ENCODE measurements at places on chromosomes 5 and 9.

DNA sequence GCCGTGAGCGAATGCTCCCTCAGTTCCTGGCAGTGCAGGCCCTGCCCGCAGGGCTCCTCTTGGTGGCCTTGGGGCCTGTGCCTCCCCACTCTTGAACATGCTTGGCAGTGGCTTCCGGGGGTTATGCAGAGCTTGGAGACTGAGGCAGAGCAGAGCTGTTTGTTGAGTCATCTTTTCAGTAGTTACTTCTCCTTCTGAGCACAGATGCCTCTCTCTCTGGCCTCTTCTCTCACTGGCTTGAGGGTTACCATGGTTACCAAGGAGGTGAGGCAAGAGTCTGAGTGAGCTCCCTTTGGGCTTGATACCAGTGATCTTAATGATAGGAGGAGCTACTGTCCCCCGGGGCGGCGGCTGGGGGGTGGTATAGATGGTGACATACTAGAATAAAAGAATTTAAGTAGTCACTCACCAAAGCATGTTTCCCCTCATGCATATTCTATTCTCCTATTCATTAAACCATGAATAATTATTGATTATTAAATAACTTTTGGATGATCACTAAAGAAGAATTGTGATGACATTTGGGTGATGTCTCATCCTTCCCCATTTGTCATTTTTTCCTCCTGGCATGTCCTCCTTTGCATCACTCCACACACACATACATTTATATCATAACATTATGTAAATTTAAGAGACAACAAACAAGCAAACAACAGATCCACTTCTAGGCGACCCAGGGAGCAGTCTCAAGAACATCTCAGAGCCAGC is 111.1 kb downstream of the ARHGAP26 start:
- DNase-seq, result peak; percentile 0

DNA sequence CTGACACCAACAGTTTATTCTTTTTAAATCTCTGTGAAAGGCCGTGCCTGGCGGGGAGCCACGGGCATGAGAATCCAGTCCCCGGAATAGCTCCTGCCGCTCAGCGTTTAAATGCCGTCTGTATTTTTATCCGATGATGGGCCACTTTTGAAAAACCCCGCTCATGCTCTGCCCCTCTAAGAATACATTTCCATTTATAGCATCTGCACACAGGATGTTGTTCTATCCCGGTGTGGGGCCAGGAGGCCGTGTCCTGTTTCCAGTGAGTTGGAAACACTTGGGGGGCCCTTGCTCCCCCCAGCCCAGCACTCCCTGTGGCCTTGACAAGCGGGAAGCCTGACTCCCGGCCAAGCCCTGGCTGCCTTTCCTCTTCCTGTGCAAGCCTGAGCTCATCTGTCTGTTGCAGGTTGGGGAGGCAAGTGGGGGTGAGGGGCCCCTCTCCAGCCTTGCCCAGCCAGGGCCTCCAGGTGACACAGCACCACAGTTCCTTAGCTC is 39.0 kb downstream of the ERGIC1 start:
- DNase-seq, result no peak

- DNase-seq, result no peak
These were observed 87.5 kb downstream of the CAMK4 start for GRCh38 chr5:111311666-111312065.

DNA sequence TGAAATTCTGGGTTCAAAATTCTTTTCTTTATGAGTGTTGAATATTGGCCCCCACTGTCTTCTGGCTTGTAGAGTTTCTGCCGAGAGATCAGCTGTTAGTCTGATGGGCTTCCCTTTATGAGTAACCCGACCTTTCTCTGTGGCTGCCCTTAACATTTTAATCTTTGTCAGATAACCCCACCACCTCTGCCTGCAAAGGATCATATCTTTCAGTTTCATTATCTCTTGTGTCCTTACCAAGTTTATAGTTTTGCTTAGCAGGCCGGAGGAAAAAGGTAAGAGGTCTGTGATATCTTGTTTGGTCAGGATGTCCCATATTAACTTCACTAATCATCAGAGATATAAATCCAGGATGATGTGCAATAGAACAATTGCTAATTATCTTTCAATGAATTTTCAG is 970.2 kb upstream of the TYRP1 start:
- DNase-seq, result no peak

DNA sequence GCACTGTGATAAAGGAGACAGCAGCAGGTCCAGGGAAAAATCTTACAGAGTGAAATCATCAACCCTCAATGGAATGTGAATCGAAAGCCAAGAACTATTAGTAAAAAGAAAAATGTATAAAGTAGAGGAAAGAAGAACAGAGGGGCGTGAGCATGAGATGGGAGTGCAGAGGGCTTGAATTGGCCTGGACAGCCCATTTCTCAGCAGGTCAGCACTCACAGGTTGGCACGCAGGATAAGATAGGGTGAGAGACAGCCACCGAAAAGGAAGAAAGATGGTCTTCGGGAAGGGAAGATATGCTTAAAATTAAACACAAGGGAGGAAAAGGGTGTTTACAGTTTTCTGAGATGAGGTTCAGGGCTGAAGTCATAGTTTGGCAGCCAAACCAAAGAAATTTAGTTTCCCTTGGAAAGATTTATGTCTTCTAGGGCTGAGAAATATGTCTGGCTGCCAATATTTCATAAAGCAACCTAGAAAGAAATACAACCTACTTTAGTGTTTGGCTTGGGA is 524.7 kb downstream of the SPATA31D1 start:
- no peak for DNase-seq

- DNase-seq, result no peak
These were observed 240.2 kb downstream of the FBXL17 start for GRCh38 chr5:108141676-108142075.

DNA sequence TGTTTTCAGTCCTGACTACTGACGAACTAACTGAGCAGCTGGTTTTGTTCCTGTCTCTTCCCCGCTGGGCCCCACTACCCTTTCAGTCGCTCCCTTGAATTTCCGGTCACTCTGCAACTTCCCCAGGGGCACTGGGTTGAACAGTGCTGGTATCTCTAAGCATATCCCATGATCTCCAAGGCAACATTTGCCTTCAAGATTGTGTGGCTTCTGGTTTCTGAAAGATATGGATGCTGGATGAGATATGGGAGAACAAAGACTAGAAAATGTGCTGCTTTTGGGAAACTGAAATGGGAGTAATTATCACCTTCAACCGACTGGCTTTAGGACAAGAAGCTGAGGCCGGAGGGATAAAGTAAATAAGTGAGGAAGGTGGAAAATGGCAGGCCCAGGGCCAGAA is 258.2 kb upstream of the PIK3R1 start:
- no peak for DNase-seq

DNA sequence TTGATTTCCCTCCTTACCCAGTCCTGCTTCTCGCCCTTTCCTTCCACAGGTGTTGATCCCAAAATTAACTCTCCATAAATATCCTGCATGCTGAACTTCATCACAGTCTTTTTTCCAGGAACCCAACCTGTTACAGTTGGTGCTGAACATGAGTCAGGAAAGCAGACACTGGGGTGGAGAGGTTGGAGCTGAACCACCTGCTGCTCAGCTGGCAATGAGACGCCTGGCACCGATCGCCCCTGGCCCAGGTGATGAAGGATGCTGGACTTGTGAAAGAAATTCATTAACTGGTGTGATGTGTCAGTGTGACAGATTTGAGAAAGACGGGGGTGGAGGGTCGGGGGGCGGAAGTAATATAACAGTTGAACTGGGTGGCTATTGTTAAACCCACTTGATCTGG is 30.6 kb downstream of the CPLX2 start:
- no peak for DNase-seq

DNA sequence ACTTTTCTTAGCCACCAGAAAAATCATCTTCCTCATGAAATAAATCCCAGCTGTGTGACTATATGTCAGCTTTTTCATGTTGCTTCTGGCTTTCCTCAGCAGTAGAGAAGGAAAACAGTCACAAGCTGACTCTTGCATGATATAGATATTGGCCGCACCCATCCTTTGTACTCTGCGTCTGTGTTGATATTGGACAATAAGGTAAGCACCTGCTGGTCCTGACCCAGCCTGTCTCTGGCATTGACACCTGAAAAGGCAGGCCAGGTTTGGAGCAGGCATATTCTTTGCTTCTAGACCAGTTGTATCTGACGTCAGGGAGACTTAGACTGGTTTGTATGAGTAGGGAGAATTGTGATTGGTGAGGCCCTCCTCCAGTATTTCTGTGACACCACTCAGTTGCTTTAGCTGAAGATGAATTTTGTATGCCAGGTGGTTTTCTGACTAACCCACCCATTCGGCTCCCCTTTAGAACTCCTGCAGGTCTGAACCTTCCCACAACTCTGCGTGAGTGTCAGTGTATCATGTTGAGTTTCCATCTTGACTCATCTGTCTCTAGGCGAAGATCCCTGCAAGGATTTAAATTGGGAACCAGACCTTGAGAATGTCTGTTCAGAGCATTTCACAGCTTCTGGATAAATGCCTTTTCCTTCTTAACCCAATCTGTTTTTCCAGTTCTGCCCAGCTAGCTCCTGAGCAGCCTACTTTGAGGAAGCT is 151.2 kb upstream of the RUSC2 start:
- no peak for DNase-seq

DNA sequence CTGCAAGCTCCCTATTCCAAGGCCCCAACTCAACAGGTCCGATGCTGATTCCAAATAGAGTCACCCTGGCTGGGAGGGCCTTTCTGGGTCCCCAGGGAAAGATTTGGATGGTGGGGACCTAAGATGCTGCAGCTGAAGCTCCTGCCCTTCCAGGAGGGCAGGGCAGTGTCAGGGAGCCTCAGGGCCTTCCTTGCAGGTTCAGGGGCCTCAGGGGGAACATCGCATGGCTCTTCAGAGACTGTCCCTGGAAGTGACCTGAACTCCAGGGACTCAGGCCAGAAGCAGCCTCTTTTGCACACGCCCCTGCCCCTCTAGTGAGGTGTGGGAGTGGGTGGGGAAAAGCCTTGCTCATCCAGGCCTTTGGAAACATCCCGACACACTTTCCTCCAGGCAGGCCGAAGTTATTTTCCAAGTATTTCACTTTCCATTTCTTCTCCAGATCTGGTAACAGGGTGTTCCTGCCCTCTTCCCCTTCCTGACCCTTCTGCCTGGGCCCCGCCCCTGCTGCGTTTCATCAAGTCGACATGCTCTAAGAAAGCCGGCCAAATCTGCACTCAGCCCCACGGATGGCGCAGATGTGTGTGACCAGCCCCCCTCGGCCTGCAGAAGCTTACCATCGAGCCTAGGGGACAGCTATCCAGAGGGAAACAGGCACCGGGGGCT is 159.5 kb downstream of the FGF18 start:
- no peak for DNase-seq

GRCh38 chr5:158876263-158876942 is 223.3 kb downstream of the EBF1 start:
- DNase-seq, result no peak

- DNase-seq, result peak; percentile 65
These were observed 35.5 kb upstream of the ISL1 start for GRCh38 chr5:51347704-51348103.

DNA sequence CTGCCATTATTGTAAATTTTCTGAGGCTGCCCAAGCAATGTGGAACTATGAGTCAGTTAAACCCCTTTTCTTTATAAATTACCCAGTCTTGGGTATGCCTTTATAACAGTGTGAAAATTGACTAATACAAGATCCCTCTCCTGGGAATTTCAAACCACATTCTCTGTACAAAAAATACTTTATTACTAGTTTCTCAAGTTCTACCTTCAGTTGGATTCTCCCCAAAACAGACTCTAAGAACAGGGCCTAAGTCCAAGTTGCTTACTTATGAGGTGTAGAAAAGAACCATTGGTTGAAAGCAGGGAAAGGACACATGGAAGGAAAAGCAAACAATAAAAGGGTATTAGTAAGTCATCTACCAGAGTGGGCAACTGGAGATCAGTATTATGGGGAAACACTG is 343.2 kb downstream of the TMEM232 start:
- DNase-seq, result no peak

DNA sequence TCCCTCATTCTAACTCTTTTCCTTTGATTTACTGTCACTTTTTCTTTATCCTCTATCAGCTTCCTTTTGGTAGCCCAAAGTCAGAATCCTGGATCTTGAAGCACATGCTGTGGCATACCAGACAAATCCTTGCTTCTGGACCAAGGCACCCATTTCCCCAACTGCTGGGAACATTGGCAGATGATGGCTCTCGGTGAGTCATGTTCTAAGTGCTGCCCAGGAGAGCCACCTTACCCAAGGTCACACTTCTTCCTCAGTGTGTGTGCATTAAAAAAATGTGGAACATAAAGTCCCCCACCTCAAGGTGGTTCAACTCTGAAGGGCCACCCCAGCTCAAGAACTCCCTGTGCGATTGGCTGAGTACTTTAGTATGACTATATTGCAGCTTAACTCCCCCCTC is 141.4 kb upstream of the PUM3 start:
- no peak for DNase-seq

DNA sequence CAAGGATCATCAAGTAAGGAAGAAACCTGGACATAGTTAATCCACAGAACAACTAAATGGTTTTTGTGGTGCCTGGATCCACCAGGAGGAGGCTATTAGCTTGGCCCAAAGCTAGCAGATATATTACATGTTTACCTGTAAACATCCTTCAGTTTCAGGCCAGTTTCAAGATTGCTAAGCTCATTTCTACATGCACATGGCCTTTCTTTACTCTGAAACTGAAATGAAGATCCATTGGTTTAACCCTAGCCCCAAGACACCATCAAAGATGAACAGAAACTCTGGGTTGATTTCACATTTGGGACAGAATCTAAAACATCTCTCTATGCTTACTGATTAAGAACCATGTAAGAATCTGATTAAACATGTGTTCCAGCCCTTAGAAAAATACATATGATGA is 611.8 kb downstream of the TLE1 start:
- no peak for DNase-seq

DNA sequence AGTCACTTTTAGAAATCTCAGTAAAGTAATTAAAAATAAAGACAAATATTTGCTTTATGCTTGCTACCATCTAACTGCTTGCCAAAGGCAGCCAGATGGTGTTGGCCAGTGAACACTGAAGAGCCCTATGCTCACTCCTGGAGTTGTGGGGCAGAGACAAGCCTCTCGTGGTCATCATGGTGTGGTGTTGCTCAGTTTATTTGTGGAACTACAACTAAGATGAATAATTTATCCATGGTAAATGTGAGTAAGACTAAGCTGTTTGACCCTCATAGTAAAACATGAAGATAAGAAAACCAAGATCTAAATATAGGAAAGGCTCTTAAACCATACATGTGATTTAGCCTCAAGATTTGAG is 100.7 kb downstream of the PDE8B start:
- DNase-seq, result no peak

- no peak for DNase-seq
These were observed 23.4 kb downstream of the ZNF462 start for GRCh38 chr9:106886111-106887046.

GRCh38 chr5:139052975-139053374 is 145.2 kb downstream of the SIL1 start:
- DNase-seq, result no peak

- DNase-seq, result no peak
These were observed 62.4 kb downstream of the ZNF354C start for GRCh38 chr5:179122411-179123108.

GRCh38 chr5:118723021-118723338 is 265.4 kb downstream of the DTWD2 start:
- no peak for DNase-seq

- peak; percentile 89 for DNase-seq
These were observed 22.0 kb upstream of the MAPK9 start for GRCh38 chr5:180313677-180314505.
